ENCODE measurements at places on chromosomes 1 and 21.

DNA sequence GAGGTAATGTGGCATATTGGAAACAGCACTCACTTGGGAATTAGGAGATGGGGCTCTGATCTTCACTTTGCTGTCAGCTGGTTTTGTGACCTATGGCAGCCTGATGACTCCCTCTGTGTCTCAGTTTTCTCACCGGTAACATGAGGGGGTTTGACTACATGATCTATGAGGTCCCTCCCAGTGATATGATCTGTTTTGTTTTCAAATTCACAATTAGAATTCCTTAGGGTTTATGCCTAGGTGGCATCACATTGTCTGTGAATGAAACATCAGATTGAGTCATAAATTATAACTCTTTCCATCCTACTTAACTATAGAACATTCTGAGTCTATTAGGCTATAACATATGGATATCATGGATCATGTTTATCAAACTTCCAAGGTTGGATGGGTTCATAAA, 386.6 kb downstream of the PTBP2 start:
- no peak for DNase-seq

DNA sequence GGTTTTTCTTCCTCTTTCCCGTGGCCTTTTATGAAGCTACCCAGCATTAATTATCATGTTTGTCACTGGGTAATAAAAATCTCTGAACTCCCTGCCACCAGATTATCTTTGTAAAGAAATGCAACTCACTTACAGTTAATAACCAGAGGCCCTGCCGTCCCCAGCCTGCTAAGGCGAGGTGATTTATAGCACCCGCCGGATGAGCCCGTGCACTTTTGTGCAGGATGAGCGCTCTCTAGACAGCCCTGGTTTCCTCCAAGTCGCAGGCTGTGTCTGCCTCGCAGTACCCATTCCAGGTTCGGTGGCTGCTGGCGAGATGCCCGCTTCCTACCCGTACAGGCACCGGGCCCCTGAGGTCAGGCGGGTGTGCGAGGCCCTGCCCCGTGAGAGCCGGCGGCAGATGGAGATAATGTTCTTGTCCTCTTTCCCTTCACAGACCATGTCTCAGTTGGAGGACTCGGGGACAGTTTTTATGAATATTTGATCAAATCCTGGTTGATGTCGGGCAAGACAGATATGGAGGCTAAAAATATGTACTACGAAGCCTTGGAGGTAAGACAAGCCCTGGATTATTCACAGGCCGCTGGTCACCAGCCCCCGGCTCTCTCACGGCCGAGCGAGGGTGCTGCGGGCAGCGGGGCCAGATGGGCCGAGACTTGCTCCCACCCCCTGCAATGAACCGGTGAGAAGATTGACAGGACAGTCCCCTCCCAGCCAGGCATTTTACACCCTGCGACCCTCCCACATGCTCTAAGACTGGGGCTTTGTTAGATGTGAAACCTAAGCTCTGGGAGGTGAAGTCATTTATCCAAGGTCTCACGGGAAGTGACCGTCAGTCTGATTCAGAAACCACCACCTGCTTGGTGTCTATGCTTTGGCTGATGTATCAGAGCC, 28.5 kb upstream of the SELENON start:
- no peak for DNase-seq

DNA sequence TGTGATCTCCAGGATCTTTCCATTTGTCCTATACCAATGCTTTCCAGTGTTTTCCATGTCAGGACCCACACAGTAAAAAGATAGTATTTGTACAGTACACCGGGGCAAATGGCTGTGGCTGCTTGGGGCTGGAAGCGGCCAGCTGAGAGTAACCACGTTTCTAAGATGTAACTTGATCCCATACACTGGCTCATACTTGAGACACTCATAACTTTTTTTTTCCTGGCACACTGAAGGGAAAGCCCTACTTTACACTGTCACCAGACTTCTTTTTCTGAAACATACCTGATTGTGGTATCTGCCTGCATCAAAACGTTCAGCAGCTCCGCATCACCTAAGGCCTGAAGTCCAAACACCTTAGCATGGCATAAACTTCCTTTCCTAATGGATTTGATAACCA, 21.6 kb downstream of the VPS13D start:
- no peak for DNase-seq

- no peak for DNase-seq
Observed at GRCh38 chr1:15540186-15540585, 13.5 kb downstream of the DNAJC16 start.

DNA sequence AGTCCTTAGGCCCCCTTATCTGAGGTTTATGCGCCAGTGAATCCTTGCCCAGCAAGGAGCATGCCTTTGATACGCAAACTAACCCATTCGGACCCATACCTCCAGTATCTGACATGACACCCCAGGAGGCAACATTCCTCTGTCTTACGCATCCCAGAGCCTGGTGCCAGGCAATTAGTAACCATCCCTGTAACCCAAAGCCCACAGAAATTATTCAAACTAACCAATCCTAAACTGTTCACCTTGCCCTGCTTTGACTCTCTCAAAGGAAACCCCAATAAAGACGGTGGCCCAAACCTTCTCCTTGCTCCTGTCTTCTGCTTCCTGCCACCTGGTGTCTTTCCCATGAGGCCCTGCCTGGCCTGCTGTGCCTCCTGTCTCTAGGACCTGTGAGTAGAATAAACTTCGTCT, 36.4 kb downstream of the ZNF496 start:
- DNase-seq: no peak

- no peak for DNase-seq
Observed at GRCh38 chr1:77447669-77448068, 165.8 kb downstream of the AK5 start.

GRCh38 chr1:30541721-30542485, 181.5 kb downstream of the MATN1 start:
- no peak for DNase-seq

- DNase-seq: no peak
Observed at GRCh38 chr1:87299661-87300060, 29.0 kb upstream of the LMO4 start.

GRCh38 chr1:169586395-169587255, at the start of gene F5:
TSS of gene F5 (minus strand) at chr1:169586481. CDS start at chr1:169586386, 95 bp downstream.
- DNase-seq: peak; percentile 69

- DNase-seq: no peak
Observed at GRCh38 chr1:214993419-214993818, 89.1 kb upstream of the KCNK2 start.

DNA sequence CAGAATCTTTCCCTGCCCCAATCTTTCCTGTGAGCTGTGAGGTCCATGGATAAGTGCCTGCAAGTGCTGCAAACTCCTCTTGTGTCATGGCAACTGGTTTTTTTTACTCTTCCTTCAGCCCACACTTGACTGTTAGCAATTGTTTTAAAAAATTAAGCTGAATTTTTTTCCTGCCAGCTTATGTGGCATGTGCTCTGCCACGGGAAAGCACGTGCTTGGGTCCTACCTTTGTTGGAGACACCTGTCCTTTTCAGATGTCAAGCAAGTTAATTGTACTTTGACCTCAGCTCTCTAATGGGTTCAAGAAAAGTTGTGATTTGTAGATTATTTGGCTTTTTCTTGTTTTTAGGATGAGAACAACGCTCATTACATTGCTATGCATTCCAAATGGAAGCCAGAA, 398.5 kb downstream of the NUF2 start:
- no peak for DNase-seq
